ENCODE measurements at places on chromosomes 2 and 18.
A peak's percentile ranks its signal among the peaks of the same experiment; 100 is the strongest.

- DNase-seq = no peak
Measured at GRCh38 chr2:220451438-220451837, 824.0 kb downstream of the SLC4A3 start.

DNA sequence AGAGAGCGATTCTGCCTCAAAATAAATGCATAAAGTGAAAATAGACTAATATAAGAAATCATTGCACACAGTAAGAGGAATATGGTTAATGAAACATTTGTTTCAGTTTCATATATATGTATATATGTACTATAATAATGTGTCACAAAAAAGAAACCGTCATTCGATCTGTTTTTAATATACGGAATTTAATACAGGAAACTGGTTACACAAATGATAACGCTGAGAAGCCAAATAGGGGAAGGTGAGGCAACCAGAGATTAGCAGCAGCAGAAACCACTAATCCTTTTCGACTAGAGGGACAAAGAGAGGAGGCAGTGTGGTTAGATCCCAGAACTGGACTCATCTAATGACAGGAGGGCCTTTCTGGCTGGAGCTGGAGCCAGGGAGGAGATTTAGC is 64.2 kb upstream of the GREB1L start:
- DNase-seq = no peak

- DNase-seq = no peak
Measured at GRCh38 chr2:65404988-65405697, 27.3 kb downstream of the SPRED2 start.

DNA sequence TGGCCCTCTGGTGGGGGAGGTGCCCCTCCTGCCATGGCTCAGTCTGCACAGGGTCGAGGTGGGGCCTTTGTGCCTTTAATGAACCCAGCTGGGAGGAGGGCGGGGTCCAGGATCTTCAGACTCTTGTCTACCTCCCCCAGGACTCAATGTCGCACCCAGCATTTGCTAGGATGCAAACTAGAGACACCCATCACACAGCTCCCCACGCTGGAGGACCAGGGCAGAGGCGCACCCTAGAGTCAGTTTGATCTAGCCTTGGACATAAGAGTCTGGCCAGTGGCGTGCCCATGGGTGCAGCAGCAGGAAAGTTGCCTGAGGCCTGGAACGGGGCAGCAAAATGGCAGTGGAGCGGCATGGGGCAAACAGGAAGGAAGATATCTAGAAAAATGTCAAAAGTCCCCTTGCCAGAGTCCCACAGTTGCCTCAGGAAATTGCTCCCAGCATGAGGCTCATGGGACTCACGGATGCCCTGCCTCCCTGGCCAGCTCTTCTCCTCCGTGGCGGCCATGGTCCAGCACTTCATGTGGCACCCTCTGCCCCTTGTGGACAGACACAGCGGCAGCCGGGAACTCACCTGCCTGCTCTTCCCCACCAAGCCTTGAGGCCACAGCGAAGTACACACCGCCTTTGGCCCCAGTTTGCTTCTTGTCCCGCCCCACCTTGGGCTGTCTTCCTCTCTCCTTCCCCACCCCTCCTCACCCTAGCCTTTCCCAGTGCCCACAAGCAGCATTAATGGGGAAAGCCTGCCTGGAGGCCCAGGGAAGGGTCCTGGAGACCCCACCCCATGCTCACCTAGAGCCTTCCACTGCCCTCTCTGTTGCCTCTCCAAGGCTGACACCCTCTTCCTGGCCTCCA is 17.7 kb downstream of the SH2D6 start:
- DNase-seq = no peak

DNA sequence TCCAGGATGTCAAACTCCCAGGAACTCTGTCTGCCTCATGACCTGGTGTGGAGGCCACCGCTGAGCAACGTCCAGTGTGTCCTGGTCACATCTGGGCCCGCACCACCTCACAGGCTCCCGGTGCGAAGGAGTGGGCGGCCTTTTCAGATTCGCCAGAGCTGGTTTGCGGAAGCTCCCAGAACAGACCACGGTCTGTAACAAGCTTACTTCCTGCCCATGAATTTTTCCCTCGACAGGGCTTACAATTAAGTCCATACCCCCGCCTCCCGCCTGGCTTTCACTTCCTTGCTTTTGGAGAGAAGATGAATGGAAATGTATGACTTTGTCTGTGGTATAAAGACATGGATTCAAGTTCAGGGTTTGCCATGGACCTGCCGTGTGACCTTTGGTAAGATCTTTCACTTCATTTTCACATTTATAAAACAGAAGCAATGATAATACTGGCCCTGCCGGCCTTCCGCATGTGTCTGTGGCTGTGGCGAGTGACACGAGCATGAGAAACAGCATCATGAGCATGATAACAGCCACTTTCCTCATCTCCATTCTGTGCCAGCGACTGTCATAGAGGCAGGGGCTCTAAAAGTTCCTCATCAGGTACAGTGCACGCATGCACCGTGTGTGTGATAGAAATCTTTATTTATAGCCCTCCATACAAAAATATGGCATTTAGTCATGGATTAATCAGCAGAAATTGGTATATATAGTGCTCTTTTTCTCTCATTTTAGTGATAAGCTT is 31.0 kb upstream of the KCNF1 start:
- DNase-seq = no peak

GRCh38 chr2:53672881-53673522 is 94.6 kb upstream of the CHAC2 start:
- DNase-seq = no peak

- DNase-seq = no peak
Measured at GRCh38 chr2:67876176-67876575, 186.6 kb downstream of the C1D start.

- DNase-seq = no peak
Measured at GRCh38 chr2:172704072-172704936, 31.3 kb upstream of the RAPGEF4 start.

DNA sequence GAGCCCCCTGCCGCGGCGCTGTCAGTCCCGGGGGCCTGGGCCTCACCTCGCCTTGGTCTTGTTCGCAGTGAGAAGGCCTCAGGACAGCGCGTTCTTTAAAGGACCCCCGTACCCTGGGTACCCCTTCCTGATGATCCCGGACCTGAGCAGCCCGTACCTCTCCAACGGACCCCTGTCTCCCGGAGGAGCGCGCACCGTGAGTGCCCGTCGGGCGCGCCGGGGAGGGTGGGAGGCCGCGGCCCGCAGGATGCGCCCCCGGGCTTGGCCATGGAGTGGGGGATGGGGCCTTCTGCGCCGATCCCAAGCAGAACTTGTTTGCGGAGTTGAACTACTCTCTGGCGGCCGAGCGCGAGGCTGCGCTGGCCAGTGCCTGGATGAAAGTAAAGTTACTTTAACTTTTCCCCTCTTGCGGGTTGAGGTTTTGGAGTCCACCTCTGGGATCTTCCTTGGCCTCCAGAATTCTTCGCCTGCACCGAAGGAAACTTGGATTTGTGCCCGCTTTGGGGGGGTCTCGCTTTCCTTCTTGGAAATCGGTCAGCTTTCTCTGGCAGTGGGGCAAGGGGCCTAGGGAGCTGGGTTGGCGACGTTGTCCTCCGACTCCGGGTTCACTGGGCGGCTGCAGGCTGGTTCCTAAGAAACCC is 1.2 kb downstream of the TCF7L1 start:
- DNase-seq = no peak

GRCh38 chr2:28049899-28050298 is 159.4 kb downstream of the BABAM2 start:
- DNase-seq = no peak

DNA sequence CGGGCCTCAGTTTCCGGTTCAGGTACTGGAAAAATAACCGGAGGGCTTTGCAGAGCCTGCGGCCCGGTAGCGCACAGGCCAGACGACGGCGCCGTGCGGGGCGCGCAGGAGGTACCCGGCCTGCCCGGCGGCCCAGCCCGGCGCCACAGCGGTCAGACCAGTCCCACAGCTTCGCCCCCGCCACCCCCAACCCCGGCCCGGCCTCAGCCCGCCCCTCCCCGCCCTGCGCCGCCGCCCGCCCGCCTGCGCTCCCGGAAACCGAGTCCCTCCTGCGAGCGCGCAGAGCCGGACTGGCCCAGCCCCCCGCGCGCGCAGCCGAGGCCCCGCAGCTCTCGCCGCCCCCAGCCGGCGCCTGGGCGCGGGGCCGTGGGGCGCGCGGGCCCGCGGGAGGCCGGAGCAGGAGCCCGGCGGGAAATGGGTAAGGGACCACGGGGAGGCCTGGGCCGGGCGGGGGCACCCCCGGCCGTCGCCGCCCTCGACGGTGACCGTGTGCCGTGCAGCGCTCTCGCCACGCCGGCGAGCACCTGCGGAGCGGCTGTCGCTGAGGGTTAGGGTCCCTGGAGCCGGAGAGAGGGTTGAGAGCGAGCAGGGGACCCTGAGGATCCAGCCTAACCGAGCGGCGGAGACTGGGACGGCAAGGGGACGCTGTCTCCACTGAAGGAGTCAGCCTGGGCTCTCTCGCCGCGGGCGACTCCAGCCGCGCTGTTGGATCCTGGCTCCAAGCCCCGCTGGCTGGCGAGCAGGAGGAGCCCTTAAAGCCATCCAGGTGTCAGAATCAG is 16.5 kb upstream of the PSD4 start:
- DNase-seq = no peak

GRCh38 chr2:219417374-219417773 is 803 bp upstream of the DES start:
- DNase-seq = no peak

DNA sequence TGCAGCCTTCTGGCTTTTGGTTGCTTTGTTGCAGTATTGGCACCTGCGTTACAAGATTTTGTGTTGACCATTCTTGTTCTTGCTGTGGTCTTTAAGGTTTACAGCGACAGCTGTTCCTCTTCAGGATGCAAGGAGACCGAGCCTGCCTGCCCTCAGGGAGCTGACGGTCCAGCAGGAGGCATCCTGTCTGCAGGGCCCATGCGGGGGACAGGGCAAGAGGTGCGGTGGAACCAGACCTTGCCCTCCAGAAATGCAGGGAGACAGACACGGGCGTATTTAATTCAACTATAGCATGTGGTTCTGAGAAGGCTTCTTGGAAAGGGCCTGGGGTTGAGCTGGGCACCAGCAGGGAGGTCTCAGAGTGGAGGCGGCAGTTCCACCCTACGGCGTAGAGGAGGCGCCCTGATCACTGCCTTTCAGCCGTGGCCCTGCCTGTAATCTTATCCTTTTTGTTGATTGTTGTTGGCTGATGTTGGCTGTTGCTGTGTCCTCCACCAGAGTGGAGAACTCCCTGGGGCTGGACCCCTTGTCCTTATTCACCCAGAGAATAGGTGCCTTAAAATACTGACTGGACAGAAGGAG is 71.7 kb downstream of the HPCAL1 start:
- no peak for DNase-seq

- DNase-seq = no peak
Measured at GRCh38 chr18:58578321-58578720, 50.6 kb downstream of the ALPK2 start.

GRCh38 chr2:18651842-18652774 is 62.7 kb upstream of the NT5C1B start:
- DNase-seq = peak; percentile 76

- DNase-seq = no peak
Measured at GRCh38 chr2:139353874-139354273, 573.7 kb upstream of the NXPH2 start.

- no peak for DNase-seq
Measured at GRCh38 chr2:227783404-227784138, 30.1 kb upstream of the CCL20 start.

- no peak for DNase-seq
Measured at GRCh38 chr2:35973737-35974132, 381.8 kb upstream of the CRIM1 start.

DNA sequence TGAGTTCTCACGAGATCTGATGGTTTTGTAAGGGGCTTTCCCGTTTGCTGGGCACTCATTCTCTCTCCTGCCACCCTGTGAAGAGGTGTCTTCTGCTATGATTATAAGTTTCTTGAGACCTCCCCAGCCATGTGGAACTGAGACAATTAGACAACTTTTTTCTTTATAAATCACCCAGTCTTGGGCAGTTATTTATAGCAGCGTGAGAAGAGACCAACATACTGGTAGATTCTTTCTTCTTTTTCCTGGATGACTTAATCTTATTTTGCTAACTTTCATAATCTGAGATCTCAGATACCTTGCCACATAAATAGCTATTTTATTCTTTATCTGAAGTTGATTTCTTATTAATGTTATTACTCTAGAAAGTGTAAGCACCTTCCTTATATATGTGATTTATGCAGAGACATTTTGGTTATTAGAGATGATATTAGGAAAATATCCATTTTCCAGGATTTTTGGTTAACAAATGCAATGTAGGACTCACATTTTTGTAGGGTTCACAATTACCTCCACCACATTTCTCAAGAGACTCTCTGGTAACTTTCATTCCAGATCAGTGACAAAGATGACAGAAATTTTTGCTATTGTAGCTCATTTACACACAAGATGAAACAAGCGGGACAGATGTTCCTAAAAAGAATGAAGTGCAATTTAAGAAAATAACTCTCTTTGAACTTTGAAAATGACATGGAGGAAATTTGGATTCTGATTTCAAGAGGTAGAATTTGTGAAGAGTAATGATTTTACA is 97.9 kb upstream of the RND3 start:
- DNase-seq = no peak

GRCh38 chr2:198143793-198144192 is 339.4 kb downstream of the PLCL1 start:
- no peak for DNase-seq

DNA sequence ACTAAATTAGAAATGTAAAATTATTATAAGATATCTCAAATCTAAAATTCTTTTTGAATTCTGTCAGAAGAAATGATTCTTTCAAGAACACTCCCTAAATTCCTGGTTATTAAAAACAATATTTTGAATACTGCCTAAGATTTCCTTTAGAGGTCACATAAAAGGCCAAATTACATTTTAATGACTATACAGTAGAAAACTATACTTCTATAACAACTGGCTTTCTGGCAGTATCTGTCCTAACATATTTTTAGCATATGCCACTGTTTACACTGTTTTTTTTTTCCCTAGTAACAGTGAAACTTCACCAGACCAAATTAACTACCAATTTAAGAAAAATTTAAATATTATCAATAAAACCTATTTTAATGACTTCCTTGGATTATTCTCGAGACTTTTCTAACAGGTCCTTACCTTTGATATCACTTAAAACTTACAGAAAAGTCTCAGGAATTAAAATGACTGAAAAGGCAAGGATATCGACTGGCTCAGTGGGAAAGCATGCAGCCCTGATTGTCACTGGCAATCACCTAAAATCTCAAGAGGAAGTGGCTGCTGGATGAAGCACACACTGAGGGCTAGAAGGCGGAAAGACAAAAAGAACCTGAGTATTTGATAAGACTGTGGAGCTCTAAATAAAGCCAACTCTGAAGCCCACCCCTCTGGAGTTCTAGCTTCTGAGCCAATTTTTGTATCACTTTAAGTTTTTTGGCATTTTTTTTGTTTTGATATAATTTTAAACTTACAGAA is 59.6 kb downstream of the SPIRE1 start:
- DNase-seq = no peak

- DNase-seq = peak; percentile 42
Measured at GRCh38 chr18:59041819-59042815, 97.6 kb upstream of the SEC11C start.

DNA sequence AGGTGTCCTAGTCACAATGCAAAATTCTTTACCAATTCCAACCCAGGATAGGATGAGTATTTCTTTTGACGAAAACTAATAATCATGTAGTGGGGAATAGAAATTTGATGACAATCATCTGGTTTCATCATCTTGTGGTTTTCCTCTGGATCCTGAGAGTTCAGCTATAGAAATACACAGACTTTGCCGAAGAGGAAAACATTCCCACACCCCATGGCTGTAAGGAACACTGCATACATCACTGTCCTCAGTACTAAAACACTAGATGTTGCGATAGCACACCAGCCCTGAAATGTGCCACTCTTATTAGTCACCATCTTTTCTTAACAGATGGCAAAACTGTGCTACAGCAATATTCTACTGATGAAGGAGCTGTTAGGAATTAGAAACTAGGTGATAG is 29.4 kb downstream of the CERKL start:
- peak; percentile 11 for DNase-seq

GRCh38 chr2:234404957-234405356 is 91.9 kb downstream of the ARL4C start:
- DNase-seq = no peak

- DNase-seq = no peak
Measured at GRCh38 chr2:106359512-106359911, 108.7 kb downstream of the RGPD3 start.

Data from fibroblast of skin of left quadriceps (primary cell).